ENCODE measurements at places on chromosomes 5 and 9.

DNA sequence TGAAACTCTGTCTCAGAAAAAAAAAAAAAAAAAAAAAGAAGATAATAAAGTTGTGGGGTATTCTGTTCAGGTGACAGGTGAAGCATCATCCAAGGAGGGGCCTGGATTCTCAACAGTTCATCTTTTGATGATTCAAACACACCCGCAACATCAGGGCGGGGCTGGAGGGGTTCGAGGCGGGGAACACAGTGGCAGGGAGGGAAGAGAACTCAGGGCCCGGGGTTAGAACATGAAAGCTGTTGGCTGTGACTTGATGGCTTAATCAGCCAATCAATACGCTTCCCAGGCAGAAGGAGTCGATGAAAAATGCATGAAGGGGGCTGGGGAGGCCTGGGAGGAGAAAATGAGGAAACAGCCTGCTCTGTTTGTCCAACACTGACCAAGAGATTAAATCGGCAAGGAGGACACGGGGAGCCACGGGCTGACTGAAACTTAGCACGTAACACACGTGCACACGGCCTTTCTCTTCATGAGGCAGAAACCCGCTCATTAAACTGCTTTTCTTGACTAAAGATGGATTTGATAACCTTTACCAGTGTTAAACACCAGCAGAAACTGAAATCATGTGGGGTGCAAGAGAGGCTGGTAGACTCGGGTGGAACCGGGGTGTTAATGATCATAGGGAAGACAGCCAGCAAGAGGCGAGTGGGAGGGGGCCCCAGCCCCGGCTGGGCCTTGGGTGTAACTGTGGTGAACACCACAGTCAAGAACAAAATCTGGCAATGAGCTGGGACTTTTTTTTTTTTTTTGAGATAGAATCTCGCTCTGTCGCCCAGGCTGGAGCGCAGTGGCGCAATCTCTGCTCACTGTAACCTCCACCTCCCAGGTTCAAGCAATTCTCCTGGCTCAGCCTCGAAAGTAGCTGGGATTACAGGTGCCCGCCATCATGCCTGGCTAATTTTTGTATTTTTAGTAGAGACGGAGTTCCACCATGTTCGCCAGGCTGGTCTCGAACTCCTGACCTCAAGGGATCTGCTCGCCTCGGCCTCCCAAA, 105.7 kb upstream of the RAPGEF1 start:
- DNase-seq = no peak

- DNase-seq = no peak
These were observed 68.4 kb downstream of the PBX3 start for GRCh38 chr9:125815568-125815967.

DNA sequence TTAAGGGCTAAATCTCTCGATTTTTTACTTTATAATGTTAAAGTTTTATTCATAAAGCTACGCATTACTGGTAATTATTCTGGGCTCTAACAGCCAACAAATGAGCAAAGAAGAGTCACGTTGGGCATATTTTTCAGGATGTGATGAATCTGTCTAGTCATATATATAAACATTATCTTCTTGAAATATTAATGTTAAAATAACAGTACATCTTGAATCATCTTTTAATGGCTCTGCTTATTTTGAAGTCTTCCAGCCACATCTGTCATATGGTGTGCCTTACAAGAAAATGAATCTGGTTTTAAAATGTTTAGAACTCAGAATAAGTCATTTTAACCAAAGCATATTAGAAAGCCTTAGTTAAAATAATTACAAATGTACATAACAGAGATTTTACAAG, 96.9 kb downstream of the CWC27 start:
- no peak for DNase-seq

GRCh38 chr5:55544341-55544740, 9.6 kb upstream of the PLPP1 start:
- DNase-seq = no peak

DNA sequence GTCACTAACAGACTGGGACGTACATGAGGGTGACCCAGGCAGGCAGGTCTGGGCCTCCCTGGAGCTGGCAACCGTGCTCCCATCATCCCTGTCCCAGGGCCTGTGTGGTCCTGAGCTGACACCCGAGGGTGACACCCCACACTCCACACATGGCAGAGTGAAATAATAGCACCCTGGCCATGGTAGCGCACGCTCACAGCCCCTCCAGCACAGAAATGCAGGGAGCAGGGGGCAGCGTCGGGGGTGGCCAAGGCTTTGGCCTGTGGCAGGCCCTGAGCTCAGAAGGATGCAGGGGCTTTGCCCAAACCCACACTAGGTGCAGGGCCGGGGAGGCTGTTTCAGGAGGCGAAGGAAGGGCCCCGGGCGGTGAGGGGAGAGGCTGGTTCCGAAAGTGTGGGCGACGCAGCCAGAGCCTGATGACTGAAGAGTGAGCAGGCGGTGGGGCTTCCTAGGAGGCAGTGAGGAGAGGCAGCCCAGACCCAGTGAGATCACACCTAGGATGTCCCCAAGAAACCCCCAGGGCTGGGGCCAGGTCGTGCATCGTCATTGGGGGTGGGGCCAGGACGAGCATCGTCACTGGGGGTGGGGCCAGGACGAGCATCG, 12.9 kb downstream of the OR2V2 start:
- no peak for DNase-seq

GRCh38 chr9:73229543-73229942, 77.9 kb downstream of the ANXA1 start:
- DNase-seq = no peak

- no peak for DNase-seq
These were observed 128.1 kb upstream of the SLIT3 start for GRCh38 chr5:169429044-169429443.

DNA sequence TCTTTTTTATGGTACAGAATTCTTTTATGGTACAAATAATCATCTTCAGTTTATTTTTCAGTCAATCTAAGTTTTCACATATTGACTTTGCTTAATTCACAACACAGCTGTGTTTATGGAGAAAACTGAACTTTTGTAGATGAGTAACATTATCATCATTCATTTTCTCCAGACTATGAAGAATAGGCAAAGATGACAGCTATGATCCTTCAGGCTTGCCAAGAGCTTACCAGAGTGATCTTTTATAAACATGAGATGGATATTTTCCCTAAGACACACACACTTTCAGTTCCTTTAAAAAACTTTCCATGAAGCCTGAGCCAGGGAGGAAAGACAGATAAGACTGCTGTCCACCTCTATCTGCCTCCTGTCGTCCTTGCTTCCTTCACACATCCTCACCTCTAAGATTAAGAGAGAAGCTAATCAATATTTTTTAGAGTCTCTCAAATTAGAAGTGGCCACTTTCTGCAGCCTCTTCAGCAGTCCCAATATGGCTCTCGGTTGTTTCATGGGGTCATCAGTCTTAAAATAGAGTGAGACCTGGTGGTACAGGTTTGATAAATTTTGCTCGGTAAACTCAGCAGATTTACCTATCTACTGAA, 108.1 kb upstream of the SLC27A6 start:
- no peak for DNase-seq
